Stimulated activated CD8-positive, alpha-beta memory T cell treated with anti-CD3 and anti-CD28 coated beads, Interleukin-4, amount 100 ng/mL, for 24 hours (primary cell): ENCODE measurements at places on chromosomes 1 and 21.

- DNase-seq, result no peak
Observed at GRCh38 chr1:185514311-185514710, 197.3 kb upstream of the IVNS1ABP start.

GRCh38 chr1:35047188-35047858 lies 15.6 kb upstream of the ZMYM6 start:
- no peak for DNase-seq

DNA sequence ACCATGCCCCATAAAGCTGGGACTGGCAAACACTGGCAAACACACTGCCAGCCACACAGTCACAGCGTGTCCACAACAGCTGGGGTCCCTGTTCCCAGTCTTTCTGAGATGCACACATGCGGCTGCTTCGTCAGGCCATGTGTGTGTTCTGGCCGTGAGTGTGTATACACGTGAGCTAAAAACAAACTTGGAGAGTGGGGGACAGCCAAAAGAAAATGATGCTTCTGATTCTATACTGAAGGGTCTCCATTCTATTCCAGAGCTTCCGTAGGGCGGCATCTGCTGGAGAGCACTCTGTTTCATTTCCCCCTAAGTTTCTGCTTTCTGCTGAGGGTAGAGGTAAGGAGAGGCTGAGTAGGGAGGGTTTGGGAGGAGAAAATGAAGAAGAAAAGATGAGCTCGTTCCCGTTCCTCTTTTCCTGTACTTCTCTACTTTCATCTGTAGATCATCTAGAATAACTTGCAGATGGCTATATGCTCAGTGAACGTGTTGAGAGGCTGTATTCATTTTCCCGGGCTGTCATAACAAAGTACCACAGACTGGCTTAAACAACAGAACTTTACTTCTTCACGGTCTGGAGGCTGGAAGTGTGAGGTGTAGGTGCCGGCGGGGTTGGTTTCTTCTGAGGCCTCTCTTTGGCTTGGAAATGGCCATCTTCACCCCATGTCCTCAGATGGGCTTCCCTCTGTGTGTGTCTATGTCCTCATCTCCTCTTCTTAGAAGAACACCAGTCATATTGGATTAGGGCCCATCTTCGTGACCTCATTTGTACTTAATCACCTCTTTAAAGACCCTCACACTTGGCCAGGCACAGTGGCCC lies 151.6 kb downstream of the TOMM20 start:
- DNase-seq, result no peak

GRCh38 chr1:3181956-3182355 lies 113.0 kb downstream of the PRDM16 start:
- DNase-seq, result no peak

DNA sequence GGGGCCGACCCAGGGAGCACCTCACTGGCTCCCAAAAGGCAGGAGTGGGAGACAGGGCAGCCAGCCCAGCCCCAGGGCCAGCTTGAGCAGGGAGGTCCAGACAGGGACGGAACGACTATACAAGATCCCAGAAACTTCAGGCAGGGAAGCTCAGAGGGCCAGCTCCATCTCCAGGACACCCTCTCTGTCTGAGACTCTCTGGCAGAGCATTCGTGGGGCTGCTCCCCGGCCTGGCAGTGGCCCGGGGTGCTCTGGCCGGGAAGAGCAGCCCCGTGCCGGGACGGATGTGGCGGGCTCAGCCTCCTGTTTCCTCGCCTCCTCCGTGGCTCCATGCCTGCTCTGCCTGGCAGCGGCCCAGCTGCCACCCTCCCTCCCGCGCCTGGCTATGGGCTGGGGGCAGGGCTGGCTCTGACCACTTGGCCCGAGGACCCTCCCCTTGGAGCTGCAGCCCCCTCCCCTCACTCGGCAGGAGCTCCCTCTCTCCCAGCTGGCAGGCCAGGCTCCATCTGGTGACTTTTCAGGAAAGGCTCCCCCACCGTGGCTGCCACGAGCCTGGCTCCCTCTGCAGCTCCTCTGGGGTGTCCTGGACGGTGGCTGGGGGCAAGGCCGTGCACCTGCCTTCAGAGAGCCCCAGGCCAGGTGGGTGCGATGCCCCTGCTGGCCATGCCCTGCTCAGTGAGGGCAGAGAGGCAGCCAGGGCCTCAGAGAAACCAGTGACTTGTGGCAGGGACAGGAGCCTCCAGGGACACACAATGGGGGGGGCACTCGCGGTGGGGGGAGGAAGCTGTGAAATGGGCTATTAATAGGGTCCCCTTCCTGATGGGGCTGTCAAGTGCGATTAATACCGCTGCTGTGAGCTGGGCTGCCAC lies 5.6 kb upstream of the PLCH2 start:
- DNase-seq, result no peak

DNA sequence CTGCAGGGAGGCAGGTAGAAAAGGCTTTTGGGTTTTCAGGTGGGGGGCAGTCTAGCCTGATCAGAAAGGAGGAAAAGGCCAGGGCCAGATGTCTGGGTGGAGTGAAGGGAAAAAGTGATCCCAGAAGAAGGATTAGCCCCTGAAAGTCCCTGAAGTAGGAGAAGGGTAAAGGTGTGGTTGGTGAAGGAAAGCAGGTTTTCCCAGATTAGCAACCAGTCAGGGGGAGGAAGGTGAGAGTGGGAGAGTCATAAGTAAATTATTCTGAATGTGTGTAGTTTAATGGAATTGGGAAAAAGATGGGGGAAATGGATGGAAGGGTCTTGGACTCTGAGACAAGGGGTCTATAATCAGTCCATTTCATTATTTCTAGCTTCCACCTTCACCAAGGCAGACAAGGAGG lies 647 bp upstream of the SPRR1A start:
- DNase-seq, result no peak

DNA sequence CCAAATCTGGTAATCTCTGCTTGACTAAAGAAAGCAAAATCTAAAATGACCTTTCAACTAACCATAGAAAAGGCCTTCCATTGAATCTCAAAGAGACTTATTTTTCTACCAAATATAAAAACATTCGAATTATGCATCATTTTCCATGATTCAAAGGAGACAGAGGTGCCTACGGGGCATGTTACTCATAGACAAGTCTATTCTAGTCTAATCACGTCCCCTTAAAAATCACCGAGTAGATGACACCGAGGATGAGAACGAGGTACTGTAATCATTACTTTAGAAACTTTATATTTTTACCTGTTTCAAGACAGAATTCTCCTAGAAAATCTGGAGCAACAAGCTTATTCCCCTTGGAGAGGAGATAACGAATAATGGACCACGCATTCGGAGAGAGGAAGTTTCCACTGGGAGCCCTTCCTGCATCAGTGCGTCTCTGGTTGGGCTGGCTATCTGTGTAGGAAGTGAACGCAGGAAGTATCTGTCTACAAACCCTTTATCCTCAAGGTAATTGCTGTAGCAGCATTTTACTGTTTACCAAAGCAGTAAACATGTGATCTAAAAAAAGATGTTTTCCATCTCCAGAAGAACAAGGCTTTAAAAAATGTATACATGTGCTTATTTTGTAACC lies 9.5 kb downstream of the ERG start:
- DNase-seq, result no peak

GRCh38 chr1:94389298-94389697 lies 28.9 kb upstream of the ABCD3 start:
- DNase-seq, result no peak

DNA sequence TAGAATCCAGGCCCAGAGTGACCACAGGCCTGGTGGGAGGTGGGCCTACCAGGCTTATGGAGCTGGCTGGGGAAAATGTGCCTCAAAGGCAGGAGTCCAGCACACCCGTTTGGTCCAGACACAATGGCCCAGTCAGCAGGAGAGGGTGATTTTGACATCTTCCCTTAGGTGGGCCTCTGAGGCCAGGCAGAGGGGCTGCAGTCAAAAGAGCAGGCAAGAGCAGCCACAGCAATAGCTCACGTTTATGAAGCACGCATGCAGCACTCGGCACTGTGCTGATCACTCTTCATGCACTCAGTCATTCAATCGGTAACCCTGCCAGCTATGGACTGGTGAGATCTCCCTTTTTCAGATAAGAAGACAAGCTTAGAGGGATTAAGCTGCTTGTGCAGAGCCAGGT lies 146.8 kb downstream of the LRIG2 start:
- no peak for DNase-seq

DNA sequence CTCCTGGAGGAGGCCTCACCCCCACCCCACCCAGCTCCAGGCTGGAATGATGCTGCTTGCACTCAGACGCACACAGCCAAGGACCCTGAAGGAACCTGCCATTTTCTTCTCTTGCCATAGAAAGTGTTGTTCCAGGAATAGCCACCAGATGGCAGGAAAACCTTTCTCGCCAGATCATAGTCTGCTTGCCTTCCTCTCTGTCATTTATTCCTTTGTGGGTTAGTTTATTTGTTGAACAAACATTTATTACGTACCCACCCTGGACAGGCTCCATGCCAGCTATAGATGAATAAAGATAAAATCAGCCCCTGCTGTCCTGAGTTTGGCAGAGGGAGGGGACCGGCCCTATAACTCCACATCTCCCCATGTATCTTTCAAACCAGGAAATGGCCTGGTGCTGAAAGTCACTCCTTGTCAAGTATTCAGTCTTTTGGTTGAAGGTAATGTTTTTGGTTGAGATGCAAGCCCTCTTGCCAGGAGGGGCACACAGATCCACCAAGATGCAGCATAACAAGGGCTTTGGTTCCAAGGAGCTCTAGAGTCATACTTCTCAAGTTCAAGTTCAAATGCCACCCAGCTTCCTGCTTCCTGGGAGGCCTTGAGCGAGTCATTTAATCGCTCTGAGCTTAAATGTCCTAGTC lies 7.0 kb upstream of the KCNC4 start:
- DNase-seq, result peak; percentile 24
